ENCODE measurements at places on chromosomes 3 and 15.

DNA sequence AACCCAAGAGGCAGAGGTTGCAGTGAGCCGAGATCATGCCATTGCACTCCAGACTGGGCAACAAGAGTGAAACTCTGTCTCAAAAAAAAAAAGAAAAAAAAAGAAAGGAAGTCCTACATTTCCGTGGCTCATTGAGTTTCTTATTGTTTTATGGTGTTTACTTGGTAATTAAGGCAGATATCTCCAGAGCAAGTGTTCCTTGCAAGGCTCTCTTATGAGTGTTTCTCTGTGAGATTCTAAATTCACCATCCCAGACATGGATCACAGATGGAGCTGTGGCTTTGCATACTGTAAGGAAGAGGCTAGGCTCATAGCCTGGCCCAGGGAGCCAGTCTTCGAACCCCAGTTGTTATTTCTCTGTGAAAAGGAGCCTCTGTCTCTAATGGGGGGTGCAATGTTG lies 53.0 kb downstream of the IQGAP1 start:
- no peak for DNase-seq

GRCh38 chr3:105365391-105366325 lies 1.1 kb upstream of the ALCAM start:
- no peak for DNase-seq

DNA sequence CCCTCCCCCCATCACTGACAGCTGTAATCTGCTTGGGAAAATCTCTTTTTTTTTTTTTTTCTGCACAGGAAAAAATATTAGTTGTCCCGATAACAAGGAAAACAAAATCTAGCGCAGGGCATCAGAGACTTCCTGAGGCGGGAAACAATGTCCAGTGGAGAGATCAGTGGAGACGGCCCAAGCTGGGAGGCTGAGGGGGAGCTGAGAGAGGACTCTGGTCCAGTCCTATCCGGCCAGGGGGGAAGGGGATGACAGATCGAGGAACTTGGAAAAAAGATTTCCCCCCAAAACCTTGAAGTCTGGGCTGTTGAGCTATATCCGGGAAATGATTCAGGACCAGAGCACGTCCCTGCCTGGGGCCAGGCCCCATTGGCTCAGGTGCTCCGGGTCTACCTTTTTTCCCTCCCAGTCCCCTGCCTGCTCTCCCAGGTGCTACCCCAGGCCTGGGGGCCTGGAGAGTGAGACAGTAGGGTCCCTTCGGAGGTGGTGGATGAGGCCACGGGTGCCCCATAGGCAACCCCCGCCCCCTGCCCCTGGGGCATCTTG lies 14.0 kb upstream of the DLL4 start:
- DNase-seq, result no peak

DNA sequence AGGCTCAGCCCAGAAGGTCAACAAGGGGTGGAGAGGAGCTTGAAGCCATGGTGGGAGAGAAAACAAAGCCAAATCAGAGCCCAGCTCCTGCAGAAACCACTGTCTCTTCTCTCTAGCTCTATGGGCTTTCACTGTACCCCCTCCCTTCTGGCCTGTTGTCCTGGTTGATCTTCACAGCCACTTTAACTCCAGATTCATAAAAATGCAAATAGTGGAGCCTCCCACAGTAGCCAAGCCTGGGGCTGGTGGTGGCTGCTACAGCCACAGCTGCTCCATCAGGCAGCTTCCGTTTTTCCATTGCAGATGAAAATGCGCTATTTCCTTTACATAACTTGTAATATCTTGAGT lies 20.7 kb upstream of the CAV3 start:
- DNase-seq, result no peak

- no peak for DNase-seq
Measured at GRCh38 chr15:38257676-38258075, 5.0 kb downstream of the SPRED1 start.

DNA sequence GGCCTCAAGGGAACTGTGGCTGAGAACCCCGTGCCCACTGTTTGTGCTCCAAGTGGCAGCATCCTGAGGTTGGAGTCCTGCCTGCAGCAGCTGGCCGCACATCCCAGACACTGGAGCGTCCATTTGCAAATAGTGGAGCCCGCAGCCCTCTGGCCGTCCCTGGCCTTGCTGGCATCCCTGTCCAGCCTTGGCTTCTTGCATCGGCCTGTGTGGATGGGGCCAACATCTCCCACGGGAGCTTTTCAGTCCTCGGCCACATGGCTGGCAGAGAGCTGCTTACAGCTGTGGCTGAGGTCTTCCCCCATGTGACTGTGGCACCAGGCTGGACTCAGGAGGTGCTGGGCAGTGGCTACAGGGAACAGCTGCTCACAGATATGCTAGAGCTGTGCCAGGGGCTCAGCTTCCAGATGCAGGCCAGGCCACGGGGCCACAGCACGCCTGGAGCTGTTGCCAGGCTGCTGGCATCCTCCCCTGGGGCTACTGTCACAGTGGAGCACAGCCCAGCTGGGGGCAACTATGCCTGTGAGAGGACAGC lies 71.2 kb downstream of the FAM43A start:
- no peak for DNase-seq

- peak; percentile 57 for DNase-seq
Measured at GRCh38 chr15:66815318-66815717, 113.3 kb downstream of the SMAD6 start.

GRCh38 chr3:39208463-39209055 lies 16.2 kb upstream of the XIRP1 start:
- DNase-seq, result peak; percentile 15

GRCh38 chr3:20039765-20040547 lies at the start of gene KAT2B:
TSS of gene KAT2B (plus strand) at chr3:20040446. CDS start at chr3:20040478, 32 bp downstream.
- no peak for DNase-seq

GRCh38 chr3:36827133-36827532 lies 62.8 kb upstream of the DCLK3 start:
- DNase-seq, result no peak

DNA sequence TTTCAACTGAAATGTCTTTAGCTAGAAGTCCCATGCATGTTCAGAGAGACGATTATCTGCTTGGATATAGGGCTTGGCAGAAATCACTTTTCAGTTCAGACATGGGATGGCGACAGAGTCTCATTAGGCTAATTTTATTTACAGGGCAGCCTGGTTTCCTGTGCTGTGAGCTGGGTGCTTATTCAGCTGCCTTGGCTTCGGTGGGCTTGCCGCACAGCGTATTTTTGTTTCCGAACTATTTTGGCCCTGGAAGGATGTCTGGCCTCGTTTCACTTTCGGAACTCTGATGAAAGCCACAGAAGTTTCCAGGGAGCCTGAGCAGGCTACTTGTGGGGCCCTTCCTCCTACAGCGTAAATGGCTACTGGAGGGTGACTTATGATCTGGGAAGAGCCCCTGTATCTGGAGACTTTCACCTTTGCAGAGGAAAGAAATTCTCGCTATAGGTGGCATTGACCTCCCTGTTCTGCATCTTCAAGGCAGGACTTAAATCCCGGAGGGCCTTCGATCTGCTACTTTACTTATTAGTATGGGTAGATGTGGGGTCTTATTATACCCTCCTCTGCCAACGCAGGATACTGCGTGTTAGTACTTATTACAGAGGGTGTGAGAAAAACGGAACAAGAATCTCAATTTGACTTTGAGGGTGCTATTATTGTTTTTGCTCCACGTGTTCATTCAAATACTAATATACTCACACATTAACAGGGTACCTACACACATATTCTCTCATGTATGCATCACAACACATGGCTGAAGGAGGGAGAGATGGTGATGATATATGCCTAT lies 364.0 kb upstream of the RBMS3 start:
- DNase-seq, result peak; percentile 32

DNA sequence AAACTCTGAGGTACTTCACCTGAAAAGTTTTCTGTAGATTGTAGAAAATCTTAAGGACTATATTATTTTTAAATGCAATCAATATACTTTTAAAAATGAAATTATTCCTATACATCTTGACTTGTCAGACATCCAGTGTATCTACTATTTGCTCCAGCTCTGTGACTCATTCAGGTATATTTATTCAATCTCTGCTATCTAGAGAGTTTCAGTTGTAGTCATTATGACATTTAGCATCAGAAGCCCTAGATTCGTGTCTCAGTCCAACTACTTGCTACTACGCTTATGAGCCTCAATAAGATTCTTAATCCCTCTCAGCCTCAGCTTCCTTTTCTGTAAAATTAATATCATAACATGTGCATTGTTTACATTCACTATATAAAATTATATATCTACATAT lies 22.3 kb upstream of the EIF1B start:
- no peak for DNase-seq

DNA sequence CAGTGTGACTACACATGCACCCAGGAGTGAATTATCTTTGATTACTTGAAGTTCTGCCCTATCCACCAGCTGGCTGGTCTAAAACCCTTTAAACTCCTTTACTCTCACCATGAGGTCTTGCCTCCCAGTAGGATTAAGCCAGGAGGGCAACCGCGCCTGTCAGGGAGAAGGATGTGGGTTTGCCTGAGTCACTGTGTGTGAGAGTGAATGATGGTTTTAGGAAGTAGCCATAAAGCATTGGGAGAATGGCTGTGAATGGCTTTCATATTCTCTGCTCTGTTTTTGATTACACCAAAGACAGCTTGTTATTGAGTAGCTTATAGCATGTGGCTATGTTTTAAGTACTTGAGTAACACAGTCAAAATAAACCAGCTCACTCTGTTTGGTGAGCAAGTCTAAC lies 637.7 kb upstream of the TBL1XR1 start:
- DNase-seq, result peak; percentile 80

DNA sequence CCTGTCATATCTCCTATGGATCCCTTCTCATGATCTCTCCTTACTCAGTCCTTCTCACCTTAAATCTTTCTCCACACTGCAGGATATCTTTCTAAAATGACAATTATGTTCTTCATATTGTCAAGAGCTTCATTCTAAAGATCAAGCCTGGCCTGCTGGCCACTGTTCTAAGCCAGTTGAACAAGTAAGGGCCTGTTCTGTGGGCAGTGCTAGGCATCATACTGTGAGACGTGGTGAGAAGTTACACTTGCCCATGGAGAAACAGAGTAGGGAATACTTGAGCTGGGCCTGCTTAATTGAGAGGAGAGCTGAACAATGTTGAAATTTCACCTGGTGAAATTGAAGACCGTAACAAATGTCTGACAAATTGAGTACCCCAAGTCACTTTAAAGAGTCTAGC lies 184.1 kb upstream of the RASGRP1 start:
- no peak for DNase-seq

GRCh38 chr3:81713031-81713430 lies 48.4 kb downstream of the GBE1 start:
- no peak for DNase-seq

DNA sequence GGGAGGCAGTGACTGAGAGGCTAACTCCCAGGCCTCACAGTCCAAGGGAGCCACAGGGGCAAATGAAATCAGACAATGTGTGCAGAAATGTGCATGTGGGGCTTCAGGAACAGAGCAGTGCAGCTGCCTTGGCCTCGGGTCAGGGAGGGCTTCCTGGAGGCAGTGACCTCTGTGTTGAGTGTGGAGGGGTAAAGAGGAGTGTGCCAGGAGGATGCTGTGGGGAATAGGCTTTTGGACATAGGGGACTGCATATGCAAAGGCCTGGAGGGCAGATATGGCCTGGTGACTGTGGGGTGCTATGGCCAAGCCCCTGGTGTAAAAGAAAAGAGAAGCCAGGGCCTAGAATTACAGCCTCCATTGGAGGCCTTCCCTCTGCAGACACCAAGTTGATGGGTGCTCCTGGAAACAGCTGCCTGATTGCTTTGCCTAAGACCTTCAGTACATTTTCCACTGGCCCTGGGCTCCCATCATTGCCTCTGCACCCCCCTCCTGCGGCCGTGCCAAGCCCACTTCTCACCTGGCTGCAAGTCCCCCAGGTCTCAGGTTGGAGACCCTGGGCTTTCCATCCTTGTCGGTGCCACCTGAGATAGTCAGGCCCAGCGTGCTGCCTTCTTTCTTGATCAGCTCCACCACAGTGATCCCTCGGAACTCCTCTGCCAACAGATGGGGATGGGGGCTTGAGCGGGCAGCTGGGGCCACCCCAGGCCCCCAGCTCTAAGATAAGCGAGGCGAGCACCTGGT lies 15.1 kb downstream of the GRIP2 start:
- DNase-seq, result no peak

- no peak for DNase-seq
Measured at GRCh38 chr3:21752749-21753347, 1.8 kb upstream of the ZNF385D start.

- peak; percentile 18 for DNase-seq
Measured at GRCh38 chr3:18098960-18099587, 326.1 kb downstream of the SATB1 start.

GRCh38 chr15:28946803-28947202 lies 61.0 kb downstream of the APBA2 start:
- no peak for DNase-seq

DNA sequence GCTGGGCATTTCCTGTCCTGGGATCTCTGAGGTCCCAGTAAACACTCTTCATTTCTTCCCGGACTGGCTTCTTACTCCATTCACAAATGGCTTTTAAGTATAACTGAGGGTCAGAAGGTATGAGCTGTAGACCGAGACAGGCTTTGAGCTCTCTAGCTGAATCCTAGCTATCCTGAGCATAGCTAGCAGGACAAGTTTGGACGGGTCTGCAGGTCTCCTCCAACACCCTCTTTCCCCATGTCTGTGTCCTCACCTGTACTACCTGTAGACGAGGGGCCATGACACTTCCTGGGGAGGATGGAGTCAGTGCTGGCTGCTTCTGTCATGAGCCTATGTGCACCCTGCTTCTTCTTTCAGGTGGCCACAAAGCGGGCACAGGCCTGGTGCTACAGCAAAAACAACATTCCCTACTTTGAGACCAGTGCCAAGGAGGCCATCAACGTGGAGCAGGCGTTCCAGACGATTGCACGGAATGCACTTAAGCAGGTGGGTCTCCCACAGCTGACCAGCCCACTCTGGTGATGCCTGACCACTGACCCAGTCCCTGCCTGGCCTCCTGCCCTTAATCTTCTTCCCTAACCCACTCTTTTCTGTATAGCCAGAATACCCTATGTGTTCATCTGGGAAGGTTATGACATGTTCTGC lies 72.1 kb upstream of the ACAD9 start:
- DNase-seq, result no peak

- DNase-seq, result no peak
Measured at GRCh38 chr3:134597390-134597970, 53.3 kb downstream of the KY start.
